Cerebellum (tissue), 4 donors: ENCODE measurements at places on chromosomes 6 and 20. TPM values are rescaled to one million over a fixed set of nuclear protein-coding genes. Genes with fewer than 3 reads are reported as not detected.

GRCh38 chr20:25252686-25253421 is 5.0 kb downstream of the PYGB start:
- no peak for DNase-seq

DNA sequence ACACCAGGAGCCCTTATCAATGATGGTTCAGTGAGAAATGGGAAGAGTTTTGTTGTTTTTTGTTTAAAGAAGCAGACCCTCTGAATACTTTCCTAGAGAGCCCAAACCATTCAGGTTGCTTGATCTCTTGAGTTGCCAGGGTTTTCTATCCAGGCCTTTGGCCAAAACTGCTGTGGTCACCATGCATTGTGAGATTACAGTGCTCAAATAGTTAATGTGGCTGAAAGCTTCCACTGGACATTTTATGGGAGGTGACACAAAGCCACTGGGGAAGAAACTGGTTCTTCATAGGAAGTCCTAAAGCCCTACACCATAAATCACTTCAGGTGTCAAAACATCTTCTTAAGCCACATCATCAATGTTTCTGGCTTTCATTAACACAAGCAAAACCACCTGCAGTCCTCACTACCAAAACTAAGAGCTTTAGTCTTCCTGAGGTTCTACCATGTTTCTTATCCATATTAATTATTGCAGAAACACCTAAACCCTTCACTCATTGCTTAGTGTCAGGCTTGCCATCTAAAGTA is 101.6 kb downstream of the IBTK start:
- DNase-seq = no peak

The MYH7B gene
- 0.45 TPM for total RNA-seq

The KHDC1L gene
- total RNA-seq = not detected

GRCh38 chr6:163694072-163694471 is 279.6 kb downstream of the QKI start:
- DNase-seq = no peak
